ENCODE measurements at places on chromosomes 12 and 14.

- no peak for DNase-seq
Observed at GRCh38 chr12:69467366-69467765, 2.8 kb upstream of the FRS2 start.

DNA sequence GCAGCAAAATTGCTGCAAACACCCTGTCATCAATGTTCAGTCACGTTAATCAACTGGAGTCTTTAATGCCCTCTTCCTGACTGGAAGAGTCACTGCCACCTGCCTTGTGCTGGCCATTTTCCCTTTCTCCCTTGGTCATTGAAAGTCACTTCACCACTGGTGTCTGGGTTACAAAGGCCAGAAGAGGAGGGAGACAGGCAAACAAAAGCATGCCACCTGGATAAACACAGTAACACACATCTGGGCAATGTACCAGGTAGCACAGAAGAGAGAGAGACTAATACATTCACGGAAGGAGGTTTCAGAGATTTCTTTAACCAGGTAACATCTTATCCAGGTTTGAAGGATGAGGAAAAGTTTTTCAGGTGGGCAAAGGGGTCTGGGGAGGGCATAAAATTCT, 32.7 kb downstream of the GPHB5 start:
- no peak for DNase-seq

GRCh38 chr12:58233886-58234285, 292.5 kb downstream of the ATP23 start:
- DNase-seq = no peak

- no peak for DNase-seq
Observed at GRCh38 chr12:66836623-66837310, 157.9 kb upstream of the GRIP1 start.

DNA sequence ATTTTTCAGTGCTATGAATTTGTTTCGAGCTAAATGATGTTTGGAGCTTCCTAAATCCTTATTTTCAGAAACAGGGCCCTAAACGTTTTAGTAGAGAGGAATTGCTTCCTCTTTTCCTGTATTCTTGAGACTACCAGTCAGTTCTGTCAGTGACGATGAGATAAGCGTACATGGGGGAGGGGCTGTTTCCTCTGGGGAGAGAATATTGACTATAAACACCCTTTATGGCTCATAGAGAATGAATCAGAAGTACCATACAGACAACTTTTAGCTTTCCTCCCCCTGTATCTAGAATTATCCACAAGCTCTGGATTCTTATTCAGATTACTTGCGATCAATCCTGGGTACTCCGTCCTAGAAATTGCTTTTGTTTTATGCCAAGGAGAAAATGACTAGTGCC, 5.1 kb downstream of the TBK1 start:
- DNase-seq = no peak

- no peak for DNase-seq
Observed at GRCh38 chr12:58832-59231, 7.7 kb upstream of the IQSEC3 start.

DNA sequence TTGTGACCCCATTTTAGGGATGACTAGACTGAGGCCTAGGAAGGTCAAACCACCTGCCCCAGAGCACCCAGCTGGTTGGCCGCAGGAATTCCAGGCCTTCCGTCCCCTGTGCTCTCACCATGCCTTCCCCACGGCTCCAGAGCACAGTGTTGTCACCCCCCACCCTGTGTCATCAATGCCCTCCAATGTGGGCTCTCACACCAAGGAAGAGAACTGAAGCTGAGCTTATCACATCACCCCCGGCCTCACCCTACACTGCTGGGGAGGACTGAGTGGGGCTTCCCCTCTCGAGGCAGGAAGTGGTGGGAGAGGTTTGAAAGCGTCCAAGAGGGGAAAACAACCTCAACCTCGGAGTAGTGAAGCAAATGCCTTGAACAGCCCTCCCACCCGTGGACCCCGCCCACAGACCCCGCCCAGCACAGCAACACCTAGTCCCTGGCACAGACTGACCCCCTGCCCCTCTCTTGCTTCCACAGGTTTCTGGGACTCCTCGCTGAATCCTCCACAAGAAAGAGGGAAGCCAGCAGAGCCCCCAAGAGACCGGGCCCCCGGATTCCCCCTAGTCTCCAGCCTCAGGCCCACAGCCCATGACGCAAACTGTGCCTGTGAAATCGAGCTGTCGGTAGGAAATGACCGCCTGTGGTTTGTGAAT, 97.2 kb downstream of the LGMN start:
- peak; percentile 77 for DNase-seq

DNA sequence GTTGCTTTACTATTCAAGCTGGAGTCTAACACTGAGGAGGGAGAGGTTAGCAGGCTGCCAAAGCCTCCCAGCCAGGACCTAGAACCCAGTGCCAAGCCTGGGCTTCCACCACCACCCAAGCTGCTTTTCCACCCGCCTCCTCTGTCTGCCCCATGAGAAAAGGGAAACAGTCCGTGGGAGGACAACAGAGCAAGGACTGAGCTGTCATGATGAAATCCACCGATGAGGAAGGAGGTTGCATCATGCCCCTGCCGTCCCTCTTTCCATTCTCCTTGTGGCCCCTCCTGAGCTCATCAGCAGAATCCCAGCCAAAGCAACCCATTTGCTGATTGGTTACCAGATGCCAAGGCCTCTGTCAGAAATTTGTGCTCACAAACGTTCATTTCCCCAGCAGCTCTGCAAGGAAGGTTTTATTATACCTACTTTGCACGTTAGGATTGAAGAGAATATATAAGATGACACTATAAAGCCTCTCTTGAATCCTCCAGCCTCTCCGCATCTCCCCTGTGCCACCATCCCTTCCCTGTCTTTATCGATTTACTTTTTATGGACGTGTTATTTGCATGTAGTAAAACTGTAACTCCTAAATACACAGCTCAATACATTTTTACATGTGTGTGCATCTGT, 6.3 kb upstream of the SERPINA1 start:
- no peak for DNase-seq

- DNase-seq = no peak
Observed at GRCh38 chr14:33461036-33461435, 489.8 kb downstream of the EGLN3 start.

DNA sequence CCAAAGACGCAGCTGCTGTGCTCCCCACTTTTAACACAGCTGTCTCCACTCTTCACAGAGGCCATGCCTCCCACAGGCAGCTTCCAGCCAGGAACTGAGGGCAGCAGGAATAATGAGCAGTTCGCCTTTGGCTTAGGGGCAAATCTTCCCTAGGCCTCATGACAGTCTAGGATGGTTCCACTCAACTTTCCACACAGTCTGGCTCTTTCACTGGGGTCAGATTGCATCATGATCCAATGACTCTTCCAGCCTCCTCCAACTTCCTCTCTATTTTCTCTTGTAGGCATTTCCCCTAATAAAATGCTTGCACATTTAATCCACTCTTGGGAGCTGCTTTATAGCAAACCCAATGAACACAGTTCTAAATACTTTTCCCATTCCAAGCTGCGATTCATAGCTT, 271.6 kb upstream of the ATP2B1 start:
- DNase-seq = no peak

DNA sequence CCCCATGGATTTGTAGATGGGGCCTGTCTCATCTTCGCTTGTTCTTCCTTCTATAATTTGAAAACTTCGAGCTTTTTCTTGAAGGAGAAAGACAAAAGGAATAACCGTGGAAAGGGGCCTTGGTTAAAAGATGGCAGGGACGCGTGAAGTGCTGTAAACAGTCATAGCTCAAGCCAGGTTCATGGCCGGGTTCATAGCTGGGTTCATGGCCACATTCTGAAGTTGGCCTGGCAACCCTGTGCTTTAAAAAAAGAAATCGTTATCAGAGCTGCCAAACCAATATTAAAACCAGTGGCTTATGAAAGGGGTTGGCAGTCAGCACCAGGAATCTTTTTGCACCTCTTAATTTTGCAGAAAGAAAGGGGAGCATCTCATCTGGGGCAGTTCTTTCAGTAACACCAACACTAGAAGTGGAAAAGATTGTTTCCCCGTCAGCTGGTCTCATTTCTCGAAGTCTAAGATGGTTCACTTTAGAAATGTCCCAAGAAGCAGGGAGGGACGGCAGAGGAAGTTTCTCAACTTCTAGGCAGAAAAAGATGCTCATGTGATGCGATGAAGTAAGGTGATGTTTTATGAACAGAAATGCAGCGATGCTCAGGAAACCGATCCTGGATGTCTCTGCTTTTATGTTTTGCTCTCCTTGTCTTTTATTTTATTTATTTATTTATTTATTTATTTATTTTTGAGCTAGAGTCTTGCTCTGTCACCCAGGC, 193.1 kb upstream of the TBX3 start:
- no peak for DNase-seq

DNA sequence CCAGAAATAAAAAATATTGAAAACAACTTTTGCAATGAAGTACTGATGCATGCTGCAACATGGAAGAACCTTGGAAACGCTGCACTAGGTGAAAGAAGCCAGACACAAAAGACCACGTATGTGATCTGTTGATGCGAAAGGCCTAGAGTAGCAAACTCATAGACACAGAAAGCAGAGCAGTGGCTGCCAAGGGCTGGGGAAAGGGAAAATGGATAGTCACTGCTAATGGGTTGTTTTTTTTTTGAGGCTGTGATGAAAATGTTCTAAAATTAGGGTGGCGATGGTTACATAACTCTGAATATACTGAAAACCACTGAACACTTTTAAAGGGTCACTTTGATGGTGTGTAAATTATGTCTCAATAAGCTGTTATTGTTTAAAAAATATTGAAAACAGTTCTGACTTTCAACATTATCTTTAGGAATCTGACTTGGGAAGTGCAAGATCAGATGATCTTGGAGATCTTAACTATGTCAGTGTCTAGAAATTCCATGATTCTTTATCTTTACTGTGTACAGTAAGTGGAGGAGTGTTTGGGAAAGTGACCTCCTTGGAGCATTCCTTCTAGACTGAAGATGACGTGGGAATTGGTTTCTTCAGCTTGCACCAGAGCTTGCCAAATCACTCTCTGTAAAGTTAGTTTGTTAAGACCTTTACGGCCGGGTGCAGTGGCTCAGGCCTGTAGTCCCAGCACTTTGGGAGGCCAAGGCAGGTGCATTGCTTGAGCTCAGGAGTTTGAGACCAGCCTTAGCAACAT, 12.4 kb downstream of the MLXIP start:
- DNase-seq = no peak

- no peak for DNase-seq
Observed at GRCh38 chr12:5073853-5074252, 30.2 kb downstream of the KCNA5 start.

DNA sequence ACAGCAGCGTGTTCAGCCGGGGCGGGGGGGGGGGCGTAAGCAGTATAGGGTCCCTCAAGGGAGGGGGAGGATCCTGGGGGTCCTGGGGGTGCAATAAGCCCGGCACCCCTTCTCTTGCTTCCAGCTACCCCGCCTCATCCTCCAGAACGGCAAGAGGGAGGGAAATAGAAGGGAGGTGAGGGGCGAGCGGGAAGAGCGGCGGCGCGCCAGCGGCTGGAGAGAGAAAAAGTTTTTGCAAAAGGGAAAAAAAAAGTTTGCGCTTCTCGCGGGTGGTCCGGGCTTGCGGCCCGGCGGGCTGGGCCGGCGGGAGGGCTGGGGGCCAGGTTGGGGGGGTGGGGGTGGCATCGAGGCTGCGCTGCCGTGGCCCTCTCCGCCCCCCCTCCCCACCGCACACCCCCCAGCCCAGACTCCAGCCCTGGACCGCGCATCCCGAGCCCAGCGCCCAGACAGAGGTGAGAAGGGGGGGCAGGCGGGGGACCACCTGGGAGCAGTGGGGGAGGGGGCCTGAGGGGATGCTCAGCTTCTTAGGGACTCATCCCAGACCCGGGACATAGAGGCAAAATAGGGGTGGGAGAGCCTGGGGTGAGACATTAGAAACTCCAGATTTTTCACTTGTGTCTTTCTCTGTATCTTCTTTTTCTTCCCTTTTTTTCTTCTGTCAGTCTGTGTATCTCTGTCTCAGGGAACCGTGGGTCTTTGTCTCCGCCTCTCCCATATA, at the start of gene GLI1:
Gene GLI1 (plus strand): TSS at position 36 of the 718 bp plus-strand sequence. CDS start 3,907 bp downstream, outside the sequence.
- DNase-seq = no peak

GRCh38 chr14:75847584-75847983, 134.2 kb downstream of the TGFB3 start:
- DNase-seq = no peak

GRCh38 chr14:32620724-32621123, 291.6 kb downstream of the AKAP6 start:
- no peak for DNase-seq

- DNase-seq = no peak
Observed at GRCh38 chr14:100692859-100693558, 33.7 kb upstream of the DLK1 start.

GRCh38 chr14:59832653-59833294, 37.8 kb downstream of the RTN1 start:
- no peak for DNase-seq

GRCh38 chr12:116922194-116922897, 11.6 kb downstream of the FBXW8 start:
- DNase-seq = no peak

GRCh38 chr12:47303995-47304560, 224.3 kb upstream of the AMIGO2 start:
- no peak for DNase-seq

- no peak for DNase-seq
Observed at GRCh38 chr12:130139567-130140421, 22.5 kb upstream of the FZD10 start.

GRCh38 chr12:67669934-67670631, 21.5 kb downstream of the DYRK2 start:
- DNase-seq = no peak

DNA sequence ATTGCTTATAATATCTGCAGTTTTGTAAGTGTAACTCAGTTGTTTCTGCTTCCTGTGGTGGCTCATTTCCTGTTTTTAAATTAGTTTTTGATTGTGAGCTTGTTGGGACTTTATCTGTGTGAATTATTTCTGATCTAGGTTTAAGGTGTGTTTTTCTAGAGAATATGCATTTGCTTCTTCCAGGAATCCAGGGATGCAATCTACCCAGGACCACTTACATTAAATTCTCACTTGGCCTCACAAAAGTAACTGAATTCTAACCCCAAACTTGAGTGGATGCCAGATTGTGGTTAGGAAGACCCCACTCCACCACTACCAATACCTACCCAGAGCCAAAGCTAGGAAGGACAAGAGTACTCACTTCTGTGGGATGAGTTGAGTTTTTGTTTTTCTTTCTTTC, 11.9 kb downstream of the STYX start:
- no peak for DNase-seq

DNA sequence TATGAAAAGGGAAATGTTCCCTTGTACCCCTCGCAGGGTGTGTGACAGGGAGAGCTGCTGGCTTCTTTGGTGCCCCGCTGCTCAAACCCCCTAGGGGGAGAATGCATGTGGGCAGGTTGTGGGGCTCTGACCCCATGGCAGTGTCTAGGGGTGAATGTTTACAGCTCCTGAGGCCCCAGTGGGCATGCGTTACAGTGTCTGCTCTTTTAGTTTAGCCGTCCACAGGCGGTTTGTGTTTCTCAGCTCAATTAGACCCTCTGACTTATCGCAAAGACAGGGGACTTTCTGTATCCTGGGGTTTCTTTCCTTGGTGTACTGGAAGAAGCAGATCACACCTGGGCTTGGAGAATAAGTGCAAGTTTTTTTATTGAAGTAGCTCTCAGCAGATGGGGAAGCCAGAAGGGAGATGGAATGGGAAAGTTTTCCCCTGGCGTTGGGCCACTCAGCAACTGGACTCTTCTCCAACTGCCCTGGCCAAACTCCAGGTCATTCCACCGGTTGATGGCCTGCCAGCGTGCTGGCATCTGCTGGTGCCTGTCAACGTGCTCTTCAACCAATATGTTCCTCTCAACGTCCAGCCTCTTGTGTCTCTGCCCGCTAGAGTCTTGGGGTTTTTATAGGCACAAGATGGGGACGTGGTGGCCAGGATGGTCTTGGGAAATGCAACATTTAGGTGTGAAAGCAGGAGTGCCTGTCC, 720.9 kb downstream of the FSCB start:
- DNase-seq = no peak

GRCh38 chr12:93164103-93164880, 213.4 kb upstream of the NUDT4 start:
- DNase-seq = no peak

GRCh38 chr12:60201891-60202290, 606.1 kb downstream of the SLC16A7 start:
- no peak for DNase-seq
